ENCODE measurements at places on chromosomes 2 and 18. TPM values are rescaled to one million over a fixed set of nuclear protein-coding genes. Genes with fewer than 3 reads are reported as not detected.

- DNase-seq: peak; percentile 80
Observed at GRCh38 chr2:1721706-1722646, 22.3 kb downstream of the PXDN start.

DNA sequence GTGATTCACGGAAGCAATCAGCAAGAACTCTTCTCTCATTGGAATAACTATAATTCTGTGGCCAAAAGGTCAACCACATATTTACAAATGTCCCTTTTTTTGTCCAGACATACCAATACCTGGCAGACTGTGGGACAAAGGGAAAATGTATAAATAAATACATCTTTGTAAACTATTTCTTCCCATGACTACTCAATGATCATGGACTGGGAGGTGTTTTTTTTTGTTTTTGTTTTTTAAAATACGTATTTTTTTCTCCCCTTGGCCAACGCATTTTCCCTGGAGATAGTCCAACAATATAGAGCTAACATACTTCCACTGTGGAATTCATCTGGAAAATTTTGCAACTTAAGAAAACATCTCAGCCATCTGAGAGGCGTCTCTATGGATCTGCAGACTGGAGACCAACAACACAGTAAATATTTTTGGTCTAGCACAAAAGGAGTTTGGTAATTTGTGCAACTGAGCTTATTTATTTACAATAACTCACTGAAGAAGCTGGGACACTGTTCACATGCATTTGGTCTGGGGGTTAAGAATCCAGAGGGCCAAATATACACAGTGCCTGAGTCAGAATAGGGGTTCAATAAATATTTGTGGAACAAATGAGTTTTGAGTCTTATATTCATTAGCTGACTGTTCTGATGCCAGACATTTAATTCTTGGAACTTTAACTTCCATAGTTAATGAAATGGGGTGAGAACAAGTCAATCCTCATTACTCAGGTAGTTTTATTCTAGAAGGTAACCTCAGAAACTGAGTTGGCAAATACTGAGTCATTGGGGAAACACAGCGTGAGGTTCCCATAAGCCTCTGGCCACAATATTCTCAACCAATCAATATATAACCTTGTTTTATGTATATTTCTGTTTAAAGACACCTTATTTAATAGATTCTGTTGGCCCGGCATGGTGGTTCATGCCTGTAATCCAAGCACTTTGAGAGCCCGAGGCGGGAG is 36.2 kb downstream of the CCBE1 start:
- DNase-seq: peak; percentile 88

- DNase-seq: no peak
Observed at GRCh38 chr18:11391661-11392060, 217.7 kb upstream of the SLC35G4 start.

- peak; percentile 9 for DNase-seq
Observed at GRCh38 chr2:13558368-13558767, 841.6 kb downstream of the TRIB2 start.

DNA sequence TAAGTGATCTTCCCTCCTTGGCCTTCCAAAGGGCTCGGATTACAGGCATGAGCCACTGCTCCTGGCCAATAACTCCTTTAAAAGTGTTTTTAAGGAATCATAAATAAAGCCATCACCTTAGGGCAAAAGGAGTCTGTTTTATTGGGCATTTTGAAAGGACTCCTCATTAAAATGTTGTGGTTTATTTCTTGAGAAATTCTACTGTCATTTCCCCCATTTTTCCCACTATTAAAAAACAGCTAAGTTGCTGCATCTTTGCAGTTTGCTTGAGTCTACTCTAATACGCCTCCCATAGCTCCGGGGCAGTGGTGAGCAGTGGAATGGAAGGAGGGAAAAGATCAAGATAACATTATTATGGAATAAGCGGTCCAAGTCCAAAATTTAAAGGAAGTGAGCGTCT is 293.2 kb downstream of the PIEZO2 start:
- peak; percentile 72 for DNase-seq

- DNase-seq: no peak
Observed at GRCh38 chr2:140363131-140363530, 1582.9 kb upstream of the NXPH2 start.

- peak; percentile 33 for DNase-seq
Observed at GRCh38 chr2:45616658-45617411, 5.8 kb upstream of the SRBD1 start.

DNA sequence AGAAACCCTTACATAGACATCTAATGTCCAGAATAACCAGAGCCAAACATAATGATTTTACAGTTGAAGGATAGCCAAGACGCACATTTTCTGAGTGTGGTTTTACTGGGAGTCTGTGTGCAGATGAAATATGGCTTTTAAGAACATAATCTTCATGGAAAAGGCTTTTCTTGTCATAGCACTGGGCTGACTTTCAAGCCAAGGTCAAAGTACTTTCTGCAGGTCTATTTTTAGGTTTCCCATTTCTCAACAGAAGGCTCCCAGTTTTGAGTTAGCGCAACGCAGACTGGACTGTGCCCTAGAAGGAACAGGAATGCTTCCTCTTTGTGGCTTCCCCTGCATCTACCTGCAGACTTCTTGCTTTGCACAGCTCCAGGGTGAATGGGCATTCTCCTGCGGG is 92.3 kb upstream of the UPP2 start:
- peak; percentile 31 for DNase-seq

- peak; percentile 71 for DNase-seq
Observed at GRCh38 chr2:159960414-159960813, 102.0 kb downstream of the PLA2R1 start.

DNA sequence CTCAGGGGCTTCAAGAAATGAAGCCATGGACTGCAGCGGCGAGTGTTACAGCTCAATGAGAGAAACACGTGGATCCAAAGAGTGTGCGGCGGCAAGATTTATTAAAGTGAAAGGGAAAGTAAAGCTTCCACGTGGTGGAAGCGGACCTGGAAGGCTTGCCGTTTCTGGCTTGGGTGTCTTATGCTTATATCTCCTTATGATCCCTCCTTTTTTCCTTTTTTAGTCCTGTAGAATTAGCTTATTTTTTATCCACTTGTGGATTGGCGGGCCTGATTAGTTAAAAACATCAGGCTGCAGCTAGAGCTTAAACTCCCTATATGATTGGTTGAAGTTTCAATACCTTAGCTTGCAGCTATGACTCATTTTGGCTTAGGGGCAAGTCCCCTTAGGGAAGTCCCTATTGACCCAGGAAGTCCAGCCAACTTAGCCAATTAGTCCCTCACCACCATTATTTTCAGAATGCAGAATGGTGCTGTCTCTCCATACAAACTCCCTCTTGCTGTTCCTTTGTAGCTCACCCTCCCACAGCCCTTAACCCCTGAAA is 11.6 kb upstream of the HNMT start:
- DNase-seq: peak; percentile 71

DNA sequence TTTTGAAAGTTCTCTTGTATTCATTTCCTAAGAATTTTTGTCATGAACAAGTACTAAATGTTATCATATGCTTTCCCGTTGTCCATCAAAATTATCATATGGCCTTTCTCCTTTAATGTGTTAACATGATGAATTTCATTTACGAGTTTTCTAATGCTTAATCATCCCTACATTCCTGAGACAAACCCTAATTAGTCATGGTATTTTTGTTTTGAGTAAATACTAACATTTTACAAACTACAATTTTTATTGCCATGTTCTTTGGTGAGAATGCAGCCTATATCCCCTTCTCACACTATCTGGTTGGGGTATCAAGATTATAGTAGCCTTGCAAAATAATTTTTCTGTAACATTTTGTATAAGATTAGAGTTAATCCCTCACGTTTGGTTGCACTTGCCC is 14.5 kb downstream of the SMAD2 start:
- peak; percentile 42 for DNase-seq

GRCh38 chr18:23107718-23108117 is 27.6 kb upstream of the CABLES1 start:
- no peak for DNase-seq

DNA sequence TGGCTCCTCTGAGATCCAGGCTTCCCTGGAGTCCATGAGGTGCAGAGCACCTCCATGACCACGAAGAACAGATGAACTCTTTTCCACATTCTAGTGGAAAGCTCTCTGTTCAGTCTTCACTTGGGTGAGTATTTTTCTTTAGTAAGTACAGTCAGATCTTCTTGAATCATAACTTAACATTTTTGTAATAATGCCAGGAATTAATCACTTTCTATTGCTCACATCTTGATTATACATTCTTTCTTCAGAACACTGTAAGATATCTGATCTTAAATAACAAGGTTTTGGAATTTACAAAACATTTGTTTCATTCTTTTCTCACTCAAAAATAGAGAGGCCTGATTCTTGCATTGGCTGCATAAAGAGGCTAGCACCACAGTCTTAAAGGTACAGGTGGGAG is 45.4 kb upstream of the RND3 start:
- peak; percentile 58 for DNase-seq

Gene ERICH2
- not detected for total RNA-seq

Gene GPAT2
- 1.9 TPM for total RNA-seq

Gene LIMS3
- total RNA-seq: 14.2 TPM

Gene SPC25
- total RNA-seq: 2.9 TPM

Gene ASB18
- total RNA-seq: not detected

Gene LGALSL
- total RNA-seq: 3.2 TPM

Gene SPRED2
- total RNA-seq: 9.5 TPM

Gene DOCK10
- 20.7 TPM for total RNA-seq

Gene RAB11FIP5
- total RNA-seq: 37.7 TPM
